Hippocampal formation (tissue), 2 donors: ENCODE measurements at places on chromosomes 12 and 14.

GRCh38 chr12:31524791-31525495, 66.0 kb downstream of the DENND5B start:
- DNase-seq = no peak

- DNase-seq = no peak
Measured at GRCh38 chr12:88433997-88434703, 146.1 kb downstream of the KITLG start.

DNA sequence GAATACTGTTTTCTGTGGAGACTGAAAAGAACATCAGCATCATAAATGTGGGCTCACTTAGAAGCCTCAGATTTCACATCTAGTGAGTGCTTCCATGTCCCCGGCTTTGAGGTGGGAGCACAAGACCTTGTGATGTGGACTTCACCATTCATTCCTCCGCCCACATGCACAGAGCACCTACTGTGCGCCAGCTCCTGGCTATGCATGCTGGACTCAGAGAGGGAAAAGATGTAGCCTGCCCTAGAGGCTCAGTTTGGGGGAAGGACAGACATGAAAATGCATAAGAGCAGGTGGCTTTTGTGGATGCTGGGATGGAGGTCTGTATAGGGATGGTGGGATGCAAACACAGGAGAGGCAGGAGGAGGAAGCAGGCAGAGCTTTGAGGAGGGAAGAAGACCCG, 65.0 kb downstream of the SERPINA3 start:
- no peak for DNase-seq

GRCh38 chr14:59356767-59357166, 108.4 kb downstream of the GPR135 start:
- DNase-seq = no peak

DNA sequence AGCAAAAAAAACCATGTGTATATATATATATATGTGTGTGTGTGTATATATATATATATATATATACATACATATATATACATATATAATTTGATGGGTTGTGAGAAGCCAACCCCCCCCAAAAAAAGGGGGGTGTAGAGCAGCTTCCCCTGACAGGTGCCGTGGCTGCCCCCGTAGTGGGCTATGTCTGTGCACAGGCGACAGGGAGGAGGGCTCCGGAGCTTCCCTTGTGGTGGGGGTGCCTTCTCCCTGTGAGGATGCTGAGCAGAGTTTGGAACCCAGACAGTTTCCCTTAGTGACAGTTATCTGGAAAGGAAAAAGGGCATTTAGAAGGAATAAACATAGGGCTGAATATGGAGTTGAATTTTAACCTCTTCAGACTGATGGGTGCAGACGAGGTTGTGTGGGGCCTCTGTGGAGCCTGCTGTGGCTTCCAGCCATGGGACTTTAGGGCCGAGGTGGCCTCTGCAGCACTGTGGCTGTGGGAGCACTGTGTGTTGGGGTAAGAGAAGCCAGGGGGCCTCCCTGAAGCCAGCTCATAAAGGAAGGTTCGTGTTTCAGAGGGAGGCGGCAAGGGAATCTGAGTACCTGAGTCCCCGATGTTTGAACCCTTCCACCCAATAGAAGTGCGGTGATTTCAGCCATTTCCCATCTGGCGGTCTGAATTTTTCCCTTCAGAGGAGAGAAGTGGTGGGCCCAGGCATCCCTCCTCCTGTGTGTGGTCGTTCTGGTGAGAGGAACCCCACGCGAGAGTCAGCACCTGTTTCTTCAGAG, 19.8 kb downstream of the XRCC3 start:
- DNase-seq = no peak

DNA sequence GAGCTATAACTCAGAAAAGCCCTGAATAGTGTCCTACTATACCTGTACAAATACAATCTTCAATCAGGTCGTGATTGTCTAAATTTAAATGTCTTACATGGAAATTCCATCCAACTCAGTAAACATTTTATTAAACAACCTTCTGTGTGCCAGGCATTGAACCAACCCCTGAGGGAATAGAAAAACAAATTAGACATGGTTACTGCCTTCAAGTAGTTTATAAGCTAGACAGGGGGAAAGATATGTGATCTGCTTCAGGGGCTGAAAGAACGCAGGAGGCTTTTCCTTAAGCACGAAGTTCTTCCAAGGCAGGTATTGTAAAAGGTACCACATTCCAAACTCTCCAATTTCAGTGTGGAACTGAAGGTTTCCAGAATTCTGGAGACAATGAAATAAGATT, 39.7 kb upstream of the STAB2 start:
- DNase-seq = no peak

GRCh38 chr12:94242901-94243300, 94.5 kb downstream of the PLXNC1 start:
- no peak for DNase-seq

GRCh38 chr12:107091381-107091780, 2.0 kb downstream of the CRY1 start:
- peak; percentile 0 for DNase-seq

GRCh38 chr14:76690502-76691105, 70.7 kb upstream of the VASH1 start:
- DNase-seq = no peak

GRCh38 chr14:35299708-35300107, 7.5 kb downstream of the PSMA6 start:
- DNase-seq = no peak

DNA sequence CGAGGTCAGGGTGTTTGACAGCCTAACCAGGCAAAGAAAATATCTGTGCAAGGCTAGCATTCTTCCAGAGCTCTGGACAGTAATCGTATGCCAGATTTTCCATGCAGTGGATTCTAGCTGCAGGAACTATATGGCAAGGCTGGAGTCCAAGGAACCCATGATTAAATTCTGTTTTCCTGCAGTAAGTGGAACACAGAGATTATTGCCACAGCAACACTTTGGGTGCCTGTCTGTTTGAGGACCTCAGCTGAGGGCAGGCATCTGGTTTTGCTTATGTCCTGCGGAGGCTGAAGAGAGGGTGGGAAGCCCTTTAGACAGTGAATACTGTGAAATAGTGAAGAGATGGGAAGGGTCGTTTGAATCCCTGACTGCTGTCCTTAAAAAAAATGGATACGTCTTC, 104.4 kb downstream of the DAD1 start:
- no peak for DNase-seq

- no peak for DNase-seq
Measured at GRCh38 chr12:22034709-22035506, 11.1 kb upstream of the CMAS start.

GRCh38 chr14:101620031-101620788, 58.9 kb downstream of the DIO3 start:
- no peak for DNase-seq

DNA sequence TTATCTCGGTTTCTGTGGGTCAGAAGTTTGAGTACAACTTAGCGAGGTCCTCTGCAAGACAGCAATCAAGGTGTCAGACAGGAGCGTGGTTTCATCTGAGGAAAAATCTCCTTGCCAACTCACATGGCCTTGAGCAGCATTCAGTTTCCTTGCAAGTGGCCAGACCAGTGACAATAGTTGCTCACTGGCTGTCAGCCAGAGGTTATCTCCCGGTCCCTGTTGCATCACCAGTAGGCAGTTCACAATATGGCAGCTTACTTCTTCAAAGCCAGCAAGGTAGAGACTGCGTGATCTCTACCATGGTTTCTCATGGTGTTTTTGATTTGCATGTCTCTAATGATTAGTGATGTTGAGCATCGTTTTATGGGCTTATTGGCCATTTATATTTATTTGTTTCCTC, 143.8 kb upstream of the DAAM1 start:
- DNase-seq = no peak

- no peak for DNase-seq
Measured at GRCh38 chr12:25771041-25771440, 187.4 kb upstream of the RASSF8 start.

- no peak for DNase-seq
Measured at GRCh38 chr12:2124466-2125023, 71.8 kb downstream of the CACNA1C start.

DNA sequence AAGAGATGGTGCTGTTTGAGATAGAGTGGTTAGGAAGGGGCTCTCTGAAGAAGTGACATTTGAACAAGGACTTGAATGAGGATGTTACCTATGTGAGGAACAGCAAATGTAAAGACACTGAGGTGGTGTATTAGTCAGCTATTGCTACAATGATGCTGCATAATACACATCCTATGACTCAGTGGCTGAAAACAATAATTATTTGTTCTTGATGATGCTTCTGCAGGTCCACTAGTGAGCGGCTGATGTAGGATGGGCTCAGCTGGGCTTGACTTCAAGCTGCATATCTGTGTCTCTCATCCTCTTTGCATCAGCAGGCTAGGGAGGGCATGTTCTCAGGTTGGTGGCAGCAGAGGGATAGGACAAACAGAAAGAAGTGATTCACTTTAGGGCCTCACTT, 21.4 kb upstream of the CLMN start:
- no peak for DNase-seq

- DNase-seq = no peak
Measured at GRCh38 chr12:58727521-58727920, 192.8 kb downstream of the LRIG3 start.

- no peak for DNase-seq
Measured at GRCh38 chr14:76208340-76208739, 56.6 kb downstream of the GPATCH2L start.
